ENCODE measurements at places on chromosomes 5 and 9.

- no peak for DNase-seq
These were observed 287.3 kb downstream of the IRX2 start for GRCh38 chr5:2464141-2464540.

DNA sequence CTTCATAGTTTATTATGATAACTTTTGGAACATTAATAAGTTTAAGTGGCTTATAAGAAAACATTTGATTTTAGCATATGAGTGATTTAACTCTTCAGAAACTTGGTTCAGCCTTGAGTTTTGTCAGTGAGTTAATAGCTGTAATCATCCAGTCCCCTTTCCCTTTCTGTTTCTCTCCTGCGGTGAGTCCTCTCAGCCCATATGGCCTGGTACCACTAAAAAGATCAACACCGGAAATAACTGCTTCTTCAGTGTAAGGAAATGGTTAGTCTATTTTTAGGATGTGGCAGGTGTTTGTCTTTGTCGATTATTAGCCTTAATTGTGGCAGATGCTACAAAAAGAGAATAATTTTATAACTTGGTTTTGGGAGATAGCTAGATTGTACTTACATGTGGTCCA, 120.2 kb upstream of the GRHPR start:
- peak; percentile 38 for DNase-seq

GRCh38 chr5:32394981-32395380, 49.6 kb downstream of the ZFR start:
- DNase-seq = no peak

- DNase-seq = no peak
These were observed 3.4 kb upstream of the GCNT4 start for GRCh38 chr5:75055727-75056144.

DNA sequence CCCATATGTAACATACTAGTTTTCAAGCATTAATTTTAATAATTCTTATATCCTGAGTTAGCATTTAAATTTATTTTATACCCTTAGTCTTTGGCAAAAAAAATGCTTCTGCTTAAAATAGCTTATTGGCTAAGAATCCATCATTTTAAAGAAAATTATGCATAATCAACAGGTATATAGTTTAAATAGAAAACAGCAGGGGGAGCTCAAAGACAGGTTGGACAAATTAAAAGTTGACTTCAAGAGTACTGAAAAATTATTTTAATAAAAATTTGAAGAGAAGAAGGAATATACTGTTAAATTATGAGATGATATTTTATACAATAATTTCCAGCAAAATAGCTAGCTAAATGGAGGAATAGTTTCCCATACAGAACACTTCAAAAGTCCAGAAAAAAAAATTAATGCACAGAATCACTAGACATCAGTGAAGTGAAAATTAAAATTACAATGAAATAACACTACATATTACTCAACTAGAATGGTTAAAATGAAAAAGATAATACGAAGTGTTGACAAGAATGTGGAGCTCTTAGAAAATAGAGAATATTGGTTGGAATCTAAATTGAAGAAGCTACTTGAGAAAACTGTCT, 387.1 kb downstream of the PDE4D start:
- DNase-seq = no peak

- DNase-seq = peak; percentile 32
These were observed 21.9 kb downstream of the MACROH2A1 start for GRCh38 chr5:135376961-135377624.

DNA sequence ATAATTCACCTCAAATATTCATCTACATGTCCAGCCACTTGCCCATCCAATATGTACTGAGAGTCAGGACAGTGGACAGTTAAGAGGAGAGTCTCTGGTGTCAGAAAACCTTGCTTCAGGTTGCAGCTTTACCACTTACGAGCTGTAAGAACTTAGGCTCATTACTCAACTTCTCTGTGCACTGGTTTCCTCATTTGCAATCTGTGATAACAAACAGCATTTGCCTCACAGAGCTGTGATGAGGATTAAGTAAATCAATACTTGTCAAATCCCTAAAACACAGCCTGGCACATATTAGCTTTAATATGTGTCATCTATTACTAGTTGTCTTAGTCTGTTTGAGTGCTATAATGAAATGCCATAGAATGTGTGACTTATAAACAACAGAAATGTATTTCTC, 8.6 kb downstream of the GOLGA1 start:
- DNase-seq = no peak

- no peak for DNase-seq
These were observed 533 bp downstream of the SREK1IP1 start for GRCh38 chr5:64767959-64768357.
